ENCODE measurements at places on chromosomes 3 and 15.

DNA sequence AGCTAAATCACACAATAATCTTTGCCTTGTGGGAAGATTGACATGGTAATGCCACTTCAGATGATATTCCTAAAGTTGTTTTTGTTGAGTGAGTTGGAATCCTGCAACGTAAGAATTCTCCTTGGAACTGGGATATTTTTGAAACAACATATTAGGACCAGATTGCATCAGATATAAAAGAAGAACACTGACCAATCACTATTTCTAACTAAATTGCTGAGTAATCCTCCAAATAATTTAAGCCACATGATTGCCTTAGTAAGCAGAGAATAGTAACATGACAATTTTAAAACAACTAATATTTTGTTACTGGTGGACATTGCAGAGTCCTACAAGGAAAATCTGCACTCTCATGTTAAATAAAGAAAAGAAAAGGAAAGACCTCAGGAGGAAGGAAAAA, 353.9 kb upstream of the LMCD1 start:
- no peak for DNase-seq

GRCh38 chr3:58384381-58385090, 49.1 kb downstream of the PDHB start:
- no peak for DNase-seq

DNA sequence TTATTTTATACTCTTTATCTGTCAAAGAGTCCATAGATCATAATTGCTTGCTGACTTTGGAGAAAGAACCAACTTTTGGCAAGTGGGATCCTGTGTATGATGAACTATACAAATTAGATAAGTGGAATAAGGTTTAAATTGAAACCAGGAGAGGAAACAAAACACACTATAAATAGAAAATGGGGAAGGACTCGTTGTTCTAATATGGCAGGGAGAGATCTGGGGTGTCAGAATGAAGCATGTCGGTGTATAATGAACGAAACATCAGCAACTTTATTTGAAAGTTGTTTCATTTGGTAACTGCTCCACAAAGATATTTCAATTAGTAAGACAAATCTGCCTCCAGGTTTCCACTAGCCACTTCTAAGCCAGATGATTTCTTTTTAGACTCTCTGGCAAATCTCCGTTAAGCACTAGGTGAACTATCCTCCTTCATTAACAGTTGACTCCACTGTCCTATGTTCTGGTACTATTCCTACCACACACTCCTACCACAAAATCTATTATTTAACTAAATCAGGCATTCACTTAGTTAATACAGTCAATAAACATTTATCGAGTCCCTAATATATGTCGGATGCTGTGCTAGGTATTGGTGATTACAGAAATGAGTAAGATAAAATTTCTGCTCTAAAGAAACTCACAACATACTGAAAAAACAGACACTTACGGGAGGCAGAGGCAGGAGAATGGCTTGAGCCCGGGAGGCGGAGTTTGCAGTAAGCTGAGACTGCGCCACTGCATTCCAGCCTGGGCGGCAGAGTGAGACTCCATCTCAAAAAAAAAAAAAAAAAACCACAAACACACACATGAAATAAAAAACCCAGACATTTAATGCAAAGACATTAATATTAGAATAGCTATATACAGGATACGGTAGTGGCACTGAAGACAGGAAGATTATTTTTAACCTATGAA, 20.1 kb downstream of the SLC15A2 start:
- no peak for DNase-seq

DNA sequence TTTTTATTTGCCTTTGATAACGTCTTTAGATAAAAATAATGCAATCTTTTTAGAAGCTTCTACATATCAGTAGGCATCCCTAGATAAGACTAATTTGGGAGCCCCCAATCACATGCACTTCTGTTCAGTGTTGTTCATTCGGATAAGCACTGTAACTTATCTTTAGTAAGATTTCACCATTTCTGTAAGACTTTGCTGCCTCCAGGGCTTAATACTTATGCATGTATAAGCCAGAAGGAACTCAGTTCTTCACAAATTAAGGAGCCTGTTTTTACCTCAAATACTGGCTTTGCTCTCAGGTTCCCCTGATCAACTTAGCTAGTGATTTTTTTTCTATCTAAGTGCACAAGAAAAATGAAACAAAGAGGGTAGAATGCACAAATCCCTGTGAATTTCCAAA, 20.3 kb downstream of the DOCK3 start:
- DNase-seq = no peak

- no peak for DNase-seq
Measured at GRCh38 chr3:16410659-16411058, 102.8 kb downstream of the RFTN1 start.

- DNase-seq = no peak
Measured at GRCh38 chr3:156825795-156826143, 384 bp upstream of the LEKR1 start.

- no peak for DNase-seq
Measured at GRCh38 chr3:62048577-62048976, 324.8 kb downstream of the FEZF2 start.

DNA sequence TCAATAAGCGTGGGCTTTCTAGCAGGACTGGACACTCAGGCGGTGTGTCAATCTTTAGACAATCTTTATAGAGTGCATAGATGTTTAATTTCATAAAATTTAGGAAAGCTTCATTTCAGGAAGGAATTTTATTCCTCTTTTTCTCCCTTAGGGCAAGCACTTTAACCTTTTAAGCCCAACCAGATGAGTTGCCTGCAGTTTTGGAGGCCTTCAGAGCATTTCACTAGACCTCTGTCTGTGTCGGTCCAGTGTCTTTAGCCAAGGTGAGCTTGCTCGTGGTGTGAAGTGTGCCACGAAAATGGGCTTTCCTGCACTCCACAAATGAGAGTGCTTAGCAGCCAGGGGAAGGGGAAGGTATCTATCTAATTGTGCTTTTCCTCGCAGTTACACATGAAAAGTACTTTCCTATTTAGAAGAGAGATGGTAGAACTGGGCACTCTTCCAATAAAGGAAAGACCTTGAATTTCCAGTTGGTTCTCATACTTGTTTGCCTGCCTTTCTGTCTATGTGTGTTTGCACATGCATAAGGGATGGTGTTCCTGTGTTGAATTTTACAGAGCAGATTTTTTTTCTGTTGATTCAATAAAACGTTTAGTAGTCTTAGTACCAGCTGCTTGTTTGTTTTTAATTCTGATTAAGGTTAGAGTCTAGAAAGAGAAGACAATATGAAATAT, 53.6 kb downstream of the FEZF2 start:
- DNase-seq = no peak

- no peak for DNase-seq
Measured at GRCh38 chr15:81905889-81906288, 139.9 kb downstream of the MEX3B start.

DNA sequence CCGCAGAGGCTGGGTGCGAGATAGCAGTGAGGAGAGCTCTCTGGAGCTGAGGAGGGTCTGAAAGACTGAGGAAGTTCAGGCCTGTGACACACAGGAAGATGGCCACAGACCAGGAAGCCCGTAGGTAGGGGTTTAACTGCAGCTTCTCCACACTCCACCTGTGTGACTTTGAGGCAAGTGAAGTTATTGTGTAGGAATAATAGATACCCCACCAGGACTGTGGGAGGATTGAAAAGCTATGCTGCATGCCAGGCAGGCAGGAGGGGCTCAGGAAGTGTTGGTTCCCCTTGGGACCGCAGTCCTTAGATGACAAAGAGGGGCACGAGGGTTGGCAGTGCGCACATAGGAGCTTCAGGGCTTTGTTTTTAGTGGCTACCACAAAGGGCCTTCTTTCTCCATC, 50.9 kb downstream of the MAGEF1 start:
- DNase-seq = no peak

- no peak for DNase-seq
Measured at GRCh38 chr15:74964794-74965193, 8.2 kb upstream of the RPP25 start.

DNA sequence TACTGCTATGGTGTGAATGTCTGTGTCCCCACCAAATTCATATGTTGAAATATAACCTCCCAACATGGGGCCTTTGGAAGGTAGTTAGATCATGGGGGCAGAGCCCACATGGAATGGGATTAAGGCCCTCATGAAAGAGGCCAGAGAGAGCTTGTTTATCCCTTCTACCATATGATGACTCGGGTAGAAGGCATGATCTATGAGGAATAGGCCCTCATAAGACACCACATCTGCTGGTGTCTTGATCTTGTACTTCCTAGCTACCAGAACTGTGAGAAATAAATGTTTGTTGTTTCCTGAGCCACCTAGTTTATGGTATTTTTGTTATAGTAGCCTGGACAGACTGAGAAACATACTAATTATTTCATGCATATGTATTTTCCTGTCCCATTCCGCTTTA, 51.9 kb downstream of the WWTR1 start:
- DNase-seq = no peak

DNA sequence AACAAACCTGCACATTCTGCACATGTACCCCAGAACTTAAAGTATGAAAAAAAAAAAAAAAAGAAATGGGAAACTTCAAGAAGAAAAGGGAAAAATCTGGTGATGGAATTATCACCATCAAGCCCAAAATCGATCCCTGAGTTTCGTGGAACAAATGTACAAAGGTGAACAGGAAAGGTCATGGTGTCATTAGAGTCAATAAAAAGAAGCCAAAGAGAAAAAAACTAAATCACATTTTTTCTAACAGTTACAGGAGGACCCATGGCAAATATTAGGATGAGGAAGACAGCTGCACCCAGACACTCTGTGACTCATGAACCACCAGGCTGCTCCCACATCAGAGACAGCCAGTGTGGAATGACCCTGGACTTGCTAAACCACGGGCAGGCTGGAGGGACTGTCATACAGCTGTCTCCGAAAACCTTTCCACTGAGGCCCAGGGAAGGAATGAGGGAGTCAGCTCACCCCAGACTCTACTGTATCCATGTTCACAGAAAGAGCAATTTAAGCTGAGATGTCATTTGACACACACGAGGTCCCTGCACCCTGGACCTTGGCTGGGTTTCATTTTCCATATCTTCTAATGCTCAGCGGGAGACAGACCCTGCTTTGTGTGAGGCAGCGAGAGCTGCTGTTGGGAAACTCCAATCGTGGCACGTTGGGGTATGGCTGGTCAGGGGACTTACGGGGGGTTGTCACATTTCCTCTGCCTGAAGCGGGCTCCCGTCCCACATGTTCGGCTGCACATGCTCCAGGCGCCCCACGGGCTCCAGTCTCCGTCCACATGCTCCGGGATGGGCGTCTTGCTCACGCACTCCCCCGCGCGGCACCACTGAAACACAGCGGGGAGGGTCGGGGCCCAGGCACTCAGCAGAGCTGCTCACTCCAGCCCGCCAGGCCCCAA, 210.2 kb downstream of the ADAMTS17 start:
- no peak for DNase-seq

- DNase-seq = no peak
Measured at GRCh38 chr3:177778633-177779032, 581.4 kb upstream of the TBL1XR1 start.

DNA sequence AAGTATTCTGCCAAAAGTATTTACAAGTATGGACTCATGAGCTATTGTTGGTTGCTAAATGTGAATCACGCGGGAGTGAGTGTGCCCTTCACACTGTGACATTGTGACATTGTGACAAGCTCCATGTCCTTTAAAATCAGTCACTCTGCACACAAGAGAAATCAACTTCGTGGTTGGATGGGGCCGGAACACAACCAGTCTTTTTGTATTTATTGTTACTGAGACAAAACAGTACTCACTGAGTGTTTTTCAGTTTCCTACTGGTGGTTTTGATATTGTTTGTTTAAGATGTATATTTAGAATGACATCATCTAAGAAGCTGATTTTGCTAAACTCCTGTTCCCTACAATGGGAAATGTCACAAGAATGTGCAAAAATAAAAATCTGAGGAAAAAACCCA, 30.3 kb downstream of the SYNM start:
- no peak for DNase-seq

GRCh38 chr15:57183614-57184344, 192.5 kb upstream of the CGNL1 start:
- DNase-seq = no peak

DNA sequence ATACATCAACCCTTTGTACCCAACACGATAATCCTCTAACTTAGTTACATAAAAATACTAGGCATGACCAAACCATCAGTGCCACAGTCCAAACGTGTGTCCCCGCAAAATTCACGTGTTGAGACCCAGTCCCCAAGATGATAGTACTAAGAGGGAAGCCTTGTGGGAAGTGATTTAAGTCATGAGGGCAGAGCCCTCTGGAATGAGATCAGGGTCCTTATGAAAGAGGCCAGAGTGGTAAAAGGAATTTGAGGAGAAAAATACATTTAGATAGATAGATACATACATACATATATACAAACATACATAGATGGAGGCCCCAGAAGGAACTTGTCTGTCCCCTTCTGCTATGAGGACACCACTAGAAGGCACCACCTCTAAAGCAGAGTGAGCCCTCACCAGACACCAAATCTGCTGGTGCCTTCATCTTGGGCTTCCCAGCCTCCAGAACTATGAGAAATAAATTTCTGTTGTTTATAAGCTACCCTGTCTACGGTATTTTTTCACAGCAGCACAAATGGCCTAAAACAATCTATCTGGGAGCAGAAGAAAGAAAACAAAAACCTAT, 8.0 kb downstream of the TBC1D2B start:
- no peak for DNase-seq

DNA sequence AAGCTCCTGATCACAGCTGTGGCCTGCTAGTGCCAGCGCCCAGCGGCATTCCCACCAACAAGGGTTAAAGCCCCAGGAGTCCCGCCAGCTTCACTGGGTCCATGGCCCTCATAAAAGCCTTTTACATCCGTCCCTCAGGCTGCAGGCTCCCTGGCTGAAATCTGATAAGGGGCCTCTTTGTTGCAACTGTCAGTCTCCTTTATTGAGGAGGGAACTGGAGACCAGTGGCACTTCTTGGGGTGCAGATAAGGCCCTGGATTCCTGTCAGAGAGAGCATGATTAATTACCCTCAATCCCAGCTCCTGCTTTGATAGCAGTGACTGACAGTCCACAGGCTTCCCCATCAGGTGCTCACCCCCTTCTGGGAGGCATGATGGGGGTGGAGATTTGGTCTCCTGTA, 30.9 kb upstream of the CLK3 start:
- no peak for DNase-seq

DNA sequence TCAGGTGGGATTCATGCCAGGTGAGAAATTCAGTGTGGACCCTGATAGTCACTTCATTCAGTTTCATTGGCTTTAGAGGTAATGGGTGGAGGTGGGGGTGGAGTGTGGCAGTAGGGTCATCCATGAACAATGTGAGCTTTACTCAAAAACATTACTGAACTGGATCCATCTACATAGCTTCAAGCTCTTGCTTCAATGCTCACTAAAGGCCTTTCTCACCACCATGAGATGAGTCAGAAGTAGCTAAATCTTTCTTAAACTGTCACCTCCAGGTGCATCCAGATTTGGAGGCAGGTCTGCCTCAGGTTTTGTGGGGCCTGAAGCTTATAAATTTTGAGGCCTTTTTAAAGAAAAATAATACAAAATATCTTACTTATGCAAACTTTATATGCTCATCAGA, 363.6 kb downstream of the CHST2 start:
- DNase-seq = no peak

DNA sequence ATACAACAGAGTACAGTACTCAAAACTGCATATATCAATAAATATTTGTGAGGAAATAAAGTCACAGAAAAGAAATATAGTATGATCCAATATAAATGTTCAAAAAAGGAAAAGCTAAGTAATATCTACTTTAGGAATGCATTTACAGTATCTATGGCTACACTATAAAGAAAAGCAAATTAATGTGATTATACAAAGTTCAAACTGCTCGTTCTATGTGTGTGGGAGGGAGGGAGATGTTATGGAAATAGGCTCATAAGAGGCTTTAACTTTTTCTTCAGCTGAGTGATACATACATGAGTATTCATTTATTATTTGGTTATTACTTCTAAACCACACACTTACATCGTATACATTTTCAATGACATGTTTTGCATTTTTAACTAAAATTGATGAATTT, 377.7 kb upstream of the AGTR1 start:
- DNase-seq = no peak

GRCh38 chr3:16319307-16319706, 54.3 kb downstream of the OXNAD1 start:
- no peak for DNase-seq
